Stimulated activated CD8-positive, alpha-beta memory T cell treated with anti-CD3 and anti-CD28 coated beads, Interleukin-4, amount 100 ng/mL, for 1 hour (primary cell): ENCODE measurements at places on chromosomes 4 and X.

GRCh38 chr4:33386764-33387163, 2666.6 kb downstream of the PCDH7 start:
- DNase-seq: no peak

- DNase-seq: no peak
Observed at GRCh38 chrX:37846141-37846540, 1.2 kb downstream of the DYNLT3 start.

DNA sequence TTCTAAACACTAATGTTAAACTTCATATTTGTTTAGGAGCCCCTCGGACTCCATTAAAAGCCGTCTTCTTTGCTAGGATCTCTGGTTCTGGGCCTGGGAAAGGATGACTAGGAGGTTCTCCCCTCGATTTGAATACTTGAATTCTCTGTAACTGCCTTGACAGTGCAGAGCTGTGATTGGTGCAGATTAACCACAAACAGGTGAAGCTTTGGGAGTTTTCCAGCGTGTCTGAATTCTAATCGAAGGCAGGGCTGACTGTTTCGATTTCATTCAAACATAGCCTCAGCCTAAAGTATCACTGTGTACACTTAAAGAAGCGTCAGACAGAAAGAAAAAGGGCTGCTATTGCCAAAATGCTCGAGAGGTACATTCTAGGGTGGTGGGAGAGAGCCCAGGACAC, 29.0 kb downstream of the TFDP3 start:
- no peak for DNase-seq

DNA sequence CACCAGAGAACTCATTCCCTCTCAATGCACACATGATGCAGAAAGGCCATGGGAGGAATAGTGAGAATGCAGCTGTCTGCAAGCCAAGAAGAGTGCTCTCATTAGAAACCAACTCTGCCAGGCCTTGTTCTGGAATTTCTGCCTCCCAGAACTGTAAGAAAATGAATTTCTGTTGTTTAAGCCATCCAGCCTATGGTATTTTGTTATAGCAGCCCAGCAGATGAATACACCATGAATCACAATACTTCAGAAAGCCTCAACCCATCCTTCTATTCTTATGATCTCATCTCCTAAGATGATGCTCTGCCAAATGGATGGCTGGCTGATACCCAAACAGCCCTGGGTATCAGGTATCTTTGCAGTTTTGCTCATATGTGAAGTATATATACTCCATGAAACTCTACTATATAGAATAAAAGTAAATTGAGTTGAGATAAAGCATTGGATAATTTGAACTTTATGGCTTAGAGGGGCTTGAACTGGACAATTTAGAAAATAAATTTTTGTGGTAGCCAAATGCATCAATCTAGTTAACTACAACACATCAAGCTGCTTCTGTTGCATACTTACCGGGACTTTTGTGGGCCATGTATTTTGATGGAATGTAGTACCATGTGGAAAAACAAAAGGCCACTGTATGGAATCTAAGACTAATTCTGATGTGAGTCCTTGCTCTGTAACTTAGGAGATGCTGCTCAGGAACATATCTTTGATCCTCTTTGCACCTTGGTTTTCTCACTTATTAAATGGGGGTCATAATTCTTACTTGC, 245.9 kb downstream of the HS3ST1 start:
- no peak for DNase-seq

GRCh38 chrX:68686097-68686977, 38.9 kb downstream of the STARD8 start:
- no peak for DNase-seq

DNA sequence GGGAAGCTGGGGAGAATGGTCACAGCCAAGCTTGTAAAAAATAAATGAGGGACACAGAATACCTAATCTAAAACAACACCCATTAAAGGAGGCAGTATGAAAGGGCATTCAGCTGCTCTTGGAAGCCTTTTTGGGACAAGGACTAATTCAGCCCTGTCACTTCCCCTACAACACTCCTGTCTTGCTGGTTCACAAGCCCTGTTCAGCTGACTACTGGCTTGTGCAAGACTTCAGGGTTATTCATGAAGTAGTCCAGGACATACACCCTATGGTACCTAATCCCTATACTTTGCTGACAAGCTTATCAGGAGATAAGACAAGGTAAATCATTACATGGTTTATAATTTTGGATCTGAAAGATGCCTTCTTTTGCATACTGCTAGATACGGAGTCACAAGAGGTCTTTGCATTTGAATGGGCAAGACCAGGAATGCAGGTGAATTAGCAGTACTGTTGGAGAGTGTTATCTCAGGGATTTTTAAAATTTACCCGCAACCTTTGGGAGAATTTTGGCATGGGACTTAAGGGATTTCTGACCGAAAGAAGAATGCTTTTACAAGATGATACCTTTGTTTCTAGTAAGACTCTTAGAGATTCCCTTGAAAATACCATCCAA, 103.2 kb upstream of the LANCL3 start:
- DNase-seq: no peak

DNA sequence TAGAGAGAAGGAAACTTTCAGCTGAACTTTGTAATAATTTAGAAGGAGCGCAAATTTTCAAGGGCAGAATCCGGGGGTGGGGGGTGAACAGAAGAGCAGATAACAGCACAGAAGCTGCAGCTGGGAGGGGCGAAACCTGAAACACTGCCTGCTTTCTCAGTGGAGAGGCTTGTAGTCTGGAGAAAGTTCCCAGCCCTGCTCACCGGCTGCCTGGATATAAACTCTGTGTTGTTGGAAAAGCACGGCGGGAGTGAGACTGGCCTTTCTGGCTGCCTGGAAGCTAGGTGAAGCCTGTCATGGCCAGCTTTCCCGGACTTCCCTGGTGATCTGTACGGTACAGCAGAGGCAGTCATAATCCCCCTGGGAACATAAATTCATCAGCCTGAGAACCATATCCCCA, 1352.1 kb upstream of the DIAPH2 start:
- DNase-seq: no peak

DNA sequence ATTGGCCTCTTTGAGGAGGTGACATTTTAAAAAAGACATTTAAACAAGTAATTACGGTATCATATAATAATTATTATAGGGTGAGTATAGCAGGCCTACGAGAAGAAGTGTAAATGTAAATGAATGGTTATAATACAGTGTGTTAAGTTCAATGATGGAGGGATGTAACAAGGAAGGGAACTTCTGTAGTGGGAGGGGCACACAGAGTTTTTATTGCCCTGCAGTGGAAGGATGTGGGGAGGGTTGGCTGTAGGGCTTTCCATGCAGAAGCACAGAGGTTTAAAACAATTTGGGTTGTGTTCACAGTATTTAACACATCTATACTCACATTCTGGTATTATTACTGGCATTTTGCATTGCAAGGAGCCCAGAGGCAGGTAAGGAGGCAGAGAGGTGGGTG, 41.1 kb downstream of the AFF1 start:
- no peak for DNase-seq

DNA sequence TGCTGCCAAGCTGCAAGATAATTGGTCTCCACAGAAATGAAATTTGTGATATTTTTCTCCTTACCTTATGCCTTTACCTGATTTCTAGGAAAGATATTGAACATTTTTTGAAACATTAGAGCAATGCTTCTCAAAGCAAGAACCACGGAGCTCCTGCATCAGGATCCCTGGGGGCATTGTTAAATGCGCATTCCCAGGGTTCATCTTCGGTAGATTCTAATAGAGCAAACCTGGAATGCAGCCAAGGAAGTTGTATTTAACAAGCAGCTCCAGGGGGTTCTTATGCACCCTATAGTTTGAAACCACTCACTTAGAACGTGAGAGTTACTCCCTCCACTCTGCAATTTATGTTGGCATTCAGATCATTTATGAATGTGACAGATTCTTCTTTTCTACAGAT, 126.2 kb downstream of the SLC39A8 start:
- DNase-seq: no peak

DNA sequence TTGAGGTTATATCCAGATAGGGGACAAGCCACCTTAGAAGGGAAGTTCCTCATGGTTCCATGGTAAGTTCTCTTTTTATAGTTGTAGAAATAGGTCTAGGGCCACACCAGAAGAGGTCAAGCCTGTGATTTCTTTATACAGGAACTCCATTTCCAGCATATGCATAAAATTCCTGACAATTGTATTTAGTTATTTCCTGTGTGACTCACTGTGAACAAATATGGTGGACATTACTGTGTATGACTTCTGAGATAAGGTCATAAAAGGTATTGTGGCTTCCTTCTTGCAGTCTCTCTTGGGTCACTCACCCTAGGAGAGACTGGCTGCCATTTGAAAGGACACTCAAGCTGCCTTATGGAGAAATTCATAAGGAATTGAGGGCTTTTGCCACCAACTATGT, 2.2 kb upstream of the C4orf36 start:
- DNase-seq: no peak

DNA sequence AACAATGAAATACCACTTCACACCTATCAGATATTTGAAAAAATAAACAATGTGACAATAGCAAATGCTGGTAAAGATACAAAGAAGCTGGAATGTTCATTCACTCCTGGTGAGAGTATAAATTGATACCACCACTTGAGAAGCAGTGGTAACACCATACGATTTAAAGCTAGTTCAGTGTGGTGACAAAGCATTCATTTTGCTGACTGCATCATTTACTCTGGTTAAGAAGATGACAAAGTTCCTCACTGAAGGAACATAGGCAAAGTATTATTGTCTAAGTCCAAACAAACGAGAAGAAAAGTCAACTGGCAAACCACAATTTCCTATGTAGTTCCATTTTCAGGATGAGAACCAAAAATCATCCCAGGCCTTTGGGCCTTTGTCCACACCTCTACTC, 102.5 kb downstream of the GEMIN8 start:
- no peak for DNase-seq

GRCh38 chrX:41025926-41026701, 59.1 kb upstream of the USP9X start:
- DNase-seq: no peak
